ENCODE measurements at places on chromosomes 2 and 18.

DNA sequence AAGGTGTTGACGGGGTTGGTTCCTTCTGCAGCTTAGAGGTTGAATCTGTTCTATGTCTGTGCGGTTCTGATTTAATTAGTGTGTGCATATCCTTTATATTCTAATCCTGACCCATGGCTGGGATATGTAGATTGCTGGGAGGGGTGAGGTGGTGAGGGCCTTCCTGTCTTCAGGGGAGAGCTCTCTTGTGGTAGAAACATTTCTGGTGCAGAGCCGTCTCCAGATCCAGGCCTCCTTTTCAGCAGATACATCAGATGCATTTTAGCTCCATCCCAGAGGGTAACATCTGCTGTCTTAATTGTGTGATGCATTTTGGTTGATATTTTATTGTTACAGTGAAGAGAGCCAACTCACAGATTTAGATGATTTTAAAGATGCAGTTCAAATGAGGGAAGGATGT is 227.8 kb downstream of the AGAP1 start:
- DNase-seq: no peak

GRCh38 chr2:102144128-102144527 is 1.6 kb downstream of the IL1R1 start:
- DNase-seq: no peak

- no peak for DNase-seq
Observed at GRCh38 chr2:28577791-28578680, 82.2 kb downstream of the PLB1 start.

DNA sequence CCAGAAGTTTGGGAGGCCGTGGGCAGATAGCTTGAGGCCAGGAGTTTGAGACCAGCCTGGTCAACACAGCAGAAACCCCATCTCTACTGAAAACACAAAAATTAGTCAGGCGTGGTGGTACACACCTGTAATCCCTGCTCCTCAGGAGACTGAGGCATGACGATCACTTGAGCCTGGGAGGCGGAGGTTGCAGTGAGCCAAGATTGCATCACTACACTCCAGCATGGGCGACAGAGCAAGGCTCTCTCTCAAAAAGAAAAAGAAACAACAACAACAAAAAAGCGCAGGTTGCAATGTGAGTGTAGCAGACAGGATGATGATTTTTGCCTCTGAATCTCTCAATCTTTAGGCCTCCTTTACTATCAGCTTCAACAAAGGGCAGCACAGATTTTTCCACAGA is 2.7 kb upstream of the USP14 start:
- DNase-seq: no peak

- DNase-seq: no peak
Observed at GRCh38 chr2:1841903-1842791, 97.8 kb upstream of the PXDN start.

- DNase-seq: no peak
Observed at GRCh38 chr2:148742373-148742772, 97.8 kb downstream of the EPC2 start.

GRCh38 chr2:134252092-134252750 is 1.7 kb upstream of the MGAT5 start:
- DNase-seq: peak; percentile 25

DNA sequence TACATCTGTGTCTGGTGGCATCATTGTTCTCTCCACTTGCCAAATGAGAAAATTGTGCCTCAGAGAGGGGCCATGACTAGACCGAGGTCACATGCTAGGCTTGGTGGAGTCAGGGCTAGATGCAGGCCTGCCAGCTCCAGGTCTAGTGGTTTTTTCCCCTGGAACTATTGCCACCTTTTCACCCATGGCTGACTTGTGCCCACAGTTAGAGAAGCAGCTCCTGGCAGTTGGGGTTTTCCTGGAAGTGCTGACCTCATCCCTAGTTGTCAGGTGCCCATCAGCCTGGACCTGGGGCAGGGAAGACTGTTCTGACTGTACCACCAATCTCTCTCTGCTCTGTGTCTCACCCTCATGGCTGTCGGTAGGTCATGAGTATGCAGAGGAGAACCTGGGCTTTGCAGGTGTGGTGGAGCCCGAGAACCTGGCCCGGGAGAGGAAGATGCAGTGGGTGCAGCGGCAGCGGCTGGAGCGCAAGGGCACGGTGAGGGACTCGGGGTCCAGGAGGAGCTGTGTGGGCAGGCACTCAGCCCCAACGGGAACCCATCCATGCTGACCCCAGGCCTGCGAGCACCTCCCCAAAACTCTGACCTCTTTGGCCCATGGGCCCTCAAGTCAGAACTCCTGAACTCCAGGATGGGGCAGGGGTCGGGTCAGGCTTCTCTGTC is 12.4 kb upstream of the CATIP start:
- no peak for DNase-seq

- no peak for DNase-seq
Observed at GRCh38 chr2:201507725-201508124, 56.2 kb downstream of the STRADB start.

- no peak for DNase-seq
Observed at GRCh38 chr18:45723567-45724355, at the start of gene SLC14A1. Gene SLC14A1, plus strand, starts transcription at chr18:45724181. Its CDS starts 6,140 bp downstream, at chr18:45730321.

GRCh38 chr2:64288321-64289193 is 144.3 kb upstream of the PELI1 start:
- DNase-seq: no peak

- DNase-seq: no peak
Observed at GRCh38 chr2:34161549-34161948, 562.5 kb upstream of the FAM98A start.

GRCh38 chr2:100887713-100888495 is 68.0 kb downstream of the NPAS2 start:
- DNase-seq: no peak

GRCh38 chr2:108236676-108237335 is 3.0 kb upstream of the SULT1C3 start:
- DNase-seq: no peak

DNA sequence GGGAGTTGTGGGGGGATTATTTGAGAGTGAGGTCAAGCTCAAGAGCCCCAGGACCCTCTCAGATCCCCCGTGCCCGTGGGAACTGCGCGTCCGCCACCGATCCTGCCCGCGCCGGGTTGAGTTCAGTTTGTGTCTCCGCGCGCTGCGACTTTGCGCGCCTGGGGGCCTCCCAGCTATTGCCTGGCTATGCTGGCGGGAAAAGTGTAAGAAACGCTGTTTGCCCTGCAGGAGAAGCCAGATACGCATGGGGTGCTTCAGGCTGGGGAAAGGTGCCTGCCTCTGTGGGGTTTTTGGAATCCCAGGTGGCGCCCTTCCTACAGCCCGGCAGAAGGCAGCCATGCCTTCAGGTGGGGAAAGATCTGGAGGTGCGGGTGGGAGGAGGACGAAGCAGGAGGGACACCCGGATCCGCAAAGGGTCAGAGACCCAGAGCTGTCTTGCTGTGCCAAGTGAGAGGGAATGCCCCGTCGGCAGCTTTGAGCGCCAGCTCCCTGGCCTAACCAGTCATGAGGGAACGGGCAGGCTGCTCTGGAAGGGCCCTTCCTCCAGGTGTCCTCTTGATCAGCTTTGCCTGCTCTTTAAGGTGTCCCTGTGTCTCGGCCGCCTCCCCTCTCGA is 22.5 kb downstream of the TEX44 start:
- no peak for DNase-seq

- DNase-seq: no peak
Observed at GRCh38 chr18:76348267-76349066, 146.6 kb downstream of the ZNF516 start.

DNA sequence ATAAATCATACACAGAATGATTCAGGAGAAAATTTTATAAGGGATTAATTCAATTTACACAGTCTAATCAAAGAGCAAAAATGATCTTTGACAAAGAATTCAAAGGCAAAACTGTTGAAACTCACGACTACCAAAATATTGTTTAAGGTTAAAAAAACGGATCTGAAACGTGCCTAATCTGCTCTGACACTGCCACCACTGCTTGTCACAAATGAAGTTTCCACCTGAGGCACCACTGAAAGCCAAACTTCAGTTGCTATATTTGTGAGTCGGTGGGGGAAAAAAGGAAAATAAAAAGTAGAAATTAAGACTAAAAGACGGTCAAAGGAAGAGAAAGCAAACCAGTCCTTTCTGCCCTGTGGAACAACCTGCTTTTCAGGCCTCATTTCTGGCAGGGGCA is 140.6 kb upstream of the DNMT3A start:
- DNase-seq: no peak

- no peak for DNase-seq
Observed at GRCh38 chr2:75606761-75607399, 39.7 kb upstream of the MRPL19 start.

- DNase-seq: no peak
Observed at GRCh38 chr2:221924576-221924975, 352.5 kb upstream of the EPHA4 start.
